ENCODE measurements at places on chromosomes 1 and 21. TPM values are rescaled to one million over a fixed set of nuclear protein-coding genes. Genes with fewer than 3 reads are reported as not detected.
A peak's percentile ranks its signal among the peaks of the same experiment; 100 is the strongest.

GRCh38 chr1:101238031-101238628, 1.3 kb downstream of the S1PR1 start:
- H3K4me1 ChIP-seq, result peaks cover 28% of the 10 kb centered on the region
- peaks cover 41% of the 10 kb centered on the region for H3K36me3 ChIP-seq
- no peak for DNase-seq
- no peaks in the 10 kb centered on the region for H3K27me3 ChIP-seq
- H3K27ac ChIP-seq, result peak overlapping the region; percentile 94
- H3K4me3 ChIP-seq, result peak overlapping the region; percentile 70

Gene TMCO2
- not detected for total RNA-seq

Gene ISG20L2
- 17.9 TPM for total RNA-seq

- no peak overlapping the region for H3K4me3 ChIP-seq
- no peaks in the 10 kb centered on the region for H3K4me1 ChIP-seq
- H3K27ac ChIP-seq, result no peak overlapping the region
- DNase-seq, result no peak
- no peaks in the 10 kb centered on the region for H3K27me3 ChIP-seq
These were observed 195.1 kb upstream of the SAMSN1 start for GRCh38 chr21:14741256-14741655.

GRCh38 chr1:17167041-17167785, 37.7 kb upstream of the PADI1 start:
- peaks cover 5% of the 10 kb centered on the region for H3K27me3 ChIP-seq
- no peak overlapping the region for H3K27ac ChIP-seq
- no peaks in the 10 kb centered on the region for H3K36me3 ChIP-seq
- H3K4me3 ChIP-seq, result no peak overlapping the region
- no peaks in the 10 kb centered on the region for H3K4me1 ChIP-seq
- DNase-seq, result no peak

- H3K27ac ChIP-seq, result no peak overlapping the region
- no peaks in the 10 kb centered on the region for H3K4me1 ChIP-seq
- no peaks in the 10 kb centered on the region for H3K27me3 ChIP-seq
These were observed 168.6 kb upstream of the FGGY start for GRCh38 chr1:59128239-59128736.

DNA sequence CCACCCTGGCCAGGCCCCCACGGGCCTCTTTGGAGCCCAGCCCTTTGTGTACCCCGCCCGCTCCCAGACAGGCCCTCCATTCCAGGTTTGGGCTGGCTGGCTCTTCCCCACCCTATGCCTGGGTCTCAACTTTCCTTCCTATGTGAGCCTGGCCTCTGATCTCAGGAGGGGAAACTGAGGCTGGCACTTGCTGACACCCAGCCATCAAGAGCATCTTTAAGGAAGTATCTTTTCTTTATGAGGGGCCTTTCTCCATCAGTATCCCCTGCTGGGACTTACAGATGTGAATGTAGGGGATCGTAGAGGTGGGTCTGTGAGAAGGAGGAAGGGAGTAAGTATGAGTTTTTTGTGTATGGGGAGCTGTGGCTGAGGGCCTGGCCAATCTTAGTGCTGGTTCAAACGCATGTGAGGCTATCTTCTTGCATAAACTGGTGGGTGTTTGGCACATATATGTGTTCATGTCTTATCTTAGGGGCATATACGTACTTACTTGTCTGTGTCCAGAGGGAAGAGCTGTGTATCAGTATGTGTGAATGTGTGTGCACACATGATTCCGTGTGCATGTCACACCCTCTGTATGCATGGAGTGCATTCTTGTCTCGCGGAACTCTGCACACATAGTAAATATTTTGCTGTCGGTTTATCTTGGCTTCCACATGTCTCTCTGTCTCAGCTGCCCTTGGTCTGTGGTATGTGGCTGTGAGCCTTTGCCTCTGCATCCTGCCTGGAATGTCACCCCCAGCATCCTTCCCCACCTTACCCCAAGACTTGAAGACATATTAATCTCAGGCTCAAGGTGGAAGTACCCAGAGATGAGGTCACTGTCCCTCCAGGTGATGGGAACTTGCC, 5.4 kb downstream of the NECTIN4 start:
- H3K4me1 ChIP-seq, result peaks cover 16% of the 10 kb centered on the region
- no peak overlapping the region for H3K27ac ChIP-seq
- H3K27me3 ChIP-seq, result peaks cover 3% of the 10 kb centered on the region
- no peaks in the 10 kb centered on the region for H3K36me3 ChIP-seq
- no peak for DNase-seq

GRCh38 chr1:37629726-37630425, 4.8 kb downstream of the RSPO1 start:
- H3K27me3 ChIP-seq, result peaks cover 28% of the 10 kb centered on the region
- DNase-seq, result no peak
- H3K36me3 ChIP-seq, result no peaks in the 10 kb centered on the region
- no peak overlapping the region for H3K4me3 ChIP-seq
- H3K27ac ChIP-seq, result no peak overlapping the region
- no peaks in the 10 kb centered on the region for H3K4me1 ChIP-seq

GRCh38 chr1:94434365-94435045, 16.3 kb downstream of the ABCD3 start:
- H3K27ac ChIP-seq, result no peak overlapping the region
- no peaks in the 10 kb centered on the region for H3K27me3 ChIP-seq
- peaks cover 6% of the 10 kb centered on the region for H3K4me1 ChIP-seq
- no peak overlapping the region for H3K4me3 ChIP-seq
- no peak for DNase-seq

Gene S100A7A
- total RNA-seq, result not detected

- no peaks in the 10 kb centered on the region for H3K4me1 ChIP-seq
- no peak overlapping the region for H3K27ac ChIP-seq
- H3K4me3 ChIP-seq, result no peak overlapping the region
- H3K27me3 ChIP-seq, result no peaks in the 10 kb centered on the region
These were observed 12.6 kb upstream of the IER5 start for GRCh38 chr1:181075766-181076350.

Gene RIPPLY3
- not detected for total RNA-seq

DNA sequence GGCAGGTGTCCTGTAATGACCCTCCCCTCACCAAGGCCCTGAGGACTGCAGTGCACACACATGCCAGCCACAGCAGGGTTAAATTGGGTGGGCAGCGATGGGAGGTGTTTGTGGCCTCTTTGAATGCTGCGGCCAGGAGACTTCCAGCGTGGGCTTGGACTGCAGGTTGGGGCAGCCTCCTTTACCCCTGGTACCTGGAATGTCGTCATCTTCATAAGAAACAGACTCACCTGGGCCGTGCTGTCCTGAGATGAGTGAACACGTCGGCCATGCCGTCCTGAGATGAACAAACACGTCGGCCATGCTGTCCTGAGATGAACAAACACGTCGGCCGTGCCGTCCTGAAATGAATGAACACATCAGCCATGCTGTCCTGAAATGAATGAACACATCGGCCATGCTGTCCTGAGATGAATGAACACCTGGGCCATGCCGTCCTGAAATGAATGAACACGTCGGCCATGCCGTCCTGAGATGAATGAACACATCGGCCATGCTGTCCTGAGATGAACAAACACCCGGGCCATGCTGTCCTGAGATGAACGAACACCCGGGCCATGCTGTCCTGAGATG, 50.1 kb upstream of the COL6A1 start:
- no peak for DNase-seq
- no peak overlapping the region for H3K27ac ChIP-seq
- no peaks in the 10 kb centered on the region for H3K27me3 ChIP-seq
- H3K36me3 ChIP-seq, result no peaks in the 10 kb centered on the region

DNA sequence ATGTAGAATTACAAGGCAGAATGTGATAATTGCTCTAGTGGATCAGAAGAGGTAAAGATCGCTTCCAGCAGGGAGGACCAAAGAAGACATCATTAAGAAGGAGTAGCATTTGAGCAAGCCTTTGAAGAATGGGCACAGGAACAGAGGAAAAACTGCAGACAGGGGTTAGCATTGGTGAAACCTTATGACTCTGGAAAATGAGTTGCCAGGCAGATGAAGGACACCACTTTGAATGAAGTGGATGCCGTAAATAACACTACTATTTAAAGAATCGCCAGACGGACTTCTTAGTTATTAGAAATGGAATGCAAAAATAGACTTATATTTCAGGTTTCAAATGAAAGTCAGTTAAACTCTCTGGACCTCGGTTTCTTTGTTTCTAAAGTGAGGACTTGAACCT, 727.7 kb downstream of the USP25 start:
- H3K27ac ChIP-seq, result peak overlapping the region; percentile 45
- H3K36me3 ChIP-seq, result no peaks in the 10 kb centered on the region
- H3K27me3 ChIP-seq, result no peaks in the 10 kb centered on the region
- peaks cover 51% of the 10 kb centered on the region for H3K4me1 ChIP-seq
- DNase-seq, result no peak

DNA sequence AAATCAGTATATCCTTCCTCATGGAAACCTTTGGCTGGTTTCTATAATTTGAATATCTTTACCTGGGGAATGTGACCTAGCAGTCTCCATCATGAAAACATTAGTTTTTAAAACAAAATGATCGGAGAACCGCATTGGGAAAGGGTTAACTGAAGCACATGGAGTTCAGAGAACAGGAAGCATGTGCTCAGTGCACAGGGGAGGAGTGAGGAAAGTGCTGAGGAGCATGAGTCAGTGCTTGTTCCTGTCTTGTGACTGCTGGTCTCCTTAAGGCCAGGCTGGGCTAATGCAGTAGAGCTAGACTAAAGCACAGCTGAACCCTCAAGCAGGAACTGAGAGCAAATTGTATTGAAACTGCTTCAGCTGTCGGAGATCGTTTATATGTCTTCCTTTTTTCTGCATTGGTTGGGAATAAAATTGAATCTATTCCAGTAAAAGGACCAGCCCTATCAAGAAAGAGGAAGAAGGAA, 5.8 kb downstream of the IFI16 start:
- no peak overlapping the region for H3K4me3 ChIP-seq
- H3K27me3 ChIP-seq, result no peaks in the 10 kb centered on the region
- H3K36me3 ChIP-seq, result peaks cover 60% of the 10 kb centered on the region
- DNase-seq, result peak; percentile 66

GRCh38 chr1:113872219-113872935, 865 bp upstream of the PTPN22 start:
- H3K36me3 ChIP-seq, result no peaks in the 10 kb centered on the region
- no peak for DNase-seq
- H3K27ac ChIP-seq, result no peak overlapping the region
- H3K27me3 ChIP-seq, result no peaks in the 10 kb centered on the region
- no peaks in the 10 kb centered on the region for H3K4me1 ChIP-seq

DNA sequence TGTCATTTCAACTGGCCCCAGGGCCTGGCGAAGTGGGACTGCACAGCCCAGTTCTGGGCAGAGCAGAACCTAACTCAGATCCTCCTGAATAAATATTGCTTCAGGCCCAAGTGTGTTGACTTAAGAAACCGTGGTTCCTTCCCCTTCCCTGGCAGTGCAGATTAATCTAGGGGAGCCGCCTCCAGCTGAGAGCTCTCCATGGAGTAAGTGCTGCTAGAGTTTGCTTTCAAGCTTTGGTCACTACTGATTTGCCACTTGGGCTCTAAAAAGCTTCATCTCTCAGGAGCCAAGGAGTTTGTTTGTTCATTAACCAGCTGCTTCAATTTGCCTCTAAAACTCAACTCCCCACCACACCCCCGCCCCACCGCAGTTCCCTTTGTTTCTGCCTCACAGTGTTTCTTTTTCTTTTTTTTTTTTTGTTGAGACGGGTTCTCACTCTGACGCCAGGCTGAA, 112.1 kb downstream of the DTL start:
- no peaks in the 10 kb centered on the region for H3K36me3 ChIP-seq
- peaks cover 8% of the 10 kb centered on the region for H3K4me1 ChIP-seq
- H3K27ac ChIP-seq, result no peak overlapping the region
- H3K4me3 ChIP-seq, result no peak overlapping the region

DNA sequence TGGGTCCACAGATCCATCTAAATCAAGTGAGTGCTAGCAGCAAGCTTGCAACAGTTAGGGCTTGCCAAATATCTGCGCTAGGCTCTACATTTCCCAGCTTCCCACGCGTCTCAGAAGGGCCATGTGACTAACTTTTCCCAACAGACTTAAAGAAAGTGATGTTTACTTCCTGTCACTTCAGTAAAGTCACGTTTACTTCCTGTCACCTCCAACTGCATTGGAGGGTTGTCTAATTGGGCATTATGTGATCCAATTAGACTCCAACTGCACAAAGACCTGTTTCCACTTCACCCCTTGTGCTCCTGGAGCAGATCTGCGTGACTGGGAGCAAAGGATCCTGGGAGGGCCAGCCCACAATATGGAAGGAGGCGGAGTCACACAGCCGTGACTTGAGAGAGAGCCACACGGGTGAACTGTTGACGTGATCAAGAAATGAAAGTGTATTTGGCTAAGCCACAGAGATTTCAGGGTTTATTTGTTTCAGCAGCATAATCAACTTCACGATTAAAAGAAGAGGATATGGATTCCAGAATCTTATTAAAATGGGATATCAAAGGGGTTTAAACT, 77.7 kb downstream of the CYYR1 start:
- H3K27ac ChIP-seq, result no peak overlapping the region
- H3K36me3 ChIP-seq, result no peaks in the 10 kb centered on the region
- no peaks in the 10 kb centered on the region for H3K4me1 ChIP-seq
- no peak for DNase-seq
- H3K4me3 ChIP-seq, result no peak overlapping the region
- H3K27me3 ChIP-seq, result no peaks in the 10 kb centered on the region

DNA sequence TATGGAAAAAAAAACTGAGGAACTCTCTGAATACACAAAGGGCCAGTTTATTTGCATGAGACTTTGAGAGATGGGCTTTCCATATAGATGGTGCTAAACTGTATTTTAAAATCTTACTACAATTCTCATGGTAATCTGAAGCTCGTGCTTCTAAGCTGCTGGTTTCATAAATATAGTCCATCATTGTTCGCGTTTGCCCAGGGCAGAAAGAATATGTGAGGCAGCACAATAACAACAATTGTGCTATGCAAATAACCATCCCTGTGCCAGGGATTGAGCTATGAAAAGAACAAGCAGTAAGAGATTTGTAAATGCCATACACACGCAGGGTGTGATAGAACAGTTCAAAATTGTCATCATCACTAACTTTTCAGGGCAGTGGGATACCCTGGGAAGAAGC, 4.9 kb upstream of the EPS15 start:
- peaks cover 19% of the 10 kb centered on the region for H3K4me1 ChIP-seq
- no peaks in the 10 kb centered on the region for H3K36me3 ChIP-seq
- no peak overlapping the region for H3K27ac ChIP-seq
- no peak for DNase-seq

Gene OLFM3
- total RNA-seq, result not detected

DNA sequence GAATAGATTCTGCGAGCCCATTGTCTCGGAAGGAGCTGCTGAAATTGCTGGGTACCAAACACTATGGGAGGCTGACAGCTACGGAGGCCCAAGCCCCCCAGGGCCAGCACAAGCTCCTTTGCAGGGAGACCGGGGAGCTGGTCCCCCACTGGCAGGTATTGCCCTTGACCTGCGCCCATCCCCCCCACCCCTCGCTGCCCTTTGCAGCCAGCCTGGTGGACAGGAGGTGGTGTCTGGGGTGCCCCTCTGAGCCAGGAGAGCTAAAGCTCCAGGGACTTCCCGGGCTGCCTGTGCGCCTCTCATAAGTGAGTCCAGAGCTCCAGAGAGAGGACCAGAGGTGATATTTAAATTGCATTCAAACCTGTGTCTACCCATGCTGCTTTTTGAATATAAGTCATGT, 5.4 kb downstream of the SERTAD4 start:
- no peaks in the 10 kb centered on the region for H3K36me3 ChIP-seq
- DNase-seq, result no peak
- H3K27ac ChIP-seq, result peak overlapping the region; percentile 67
- H3K4me3 ChIP-seq, result peak overlapping the region; percentile 44

- H3K4me3 ChIP-seq, result no peak overlapping the region
- H3K27me3 ChIP-seq, result no peaks in the 10 kb centered on the region
- no peak overlapping the region for H3K27ac ChIP-seq
- H3K36me3 ChIP-seq, result peaks cover 25% of the 10 kb centered on the region
- no peaks in the 10 kb centered on the region for H3K4me1 ChIP-seq
These were observed 23.8 kb downstream of the DENND2D start for GRCh38 chr1:111176678-111177077.

Gene TAS1R1
- total RNA-seq, result not detected
